ENCODE measurements at places on chromosomes 2 and 18.
A peak's percentile ranks its signal among the peaks of the same experiment; 100 is the strongest.

GRCh38 chr2:95323347-95324155 is 26.4 kb downstream of the KCNIP3 start:
- peak; percentile 75 for DNase-seq

- peak; percentile 75 for DNase-seq
Measured at GRCh38 chr2:109516445-109517117, 97.2 kb downstream of the SEPTIN10 start.

DNA sequence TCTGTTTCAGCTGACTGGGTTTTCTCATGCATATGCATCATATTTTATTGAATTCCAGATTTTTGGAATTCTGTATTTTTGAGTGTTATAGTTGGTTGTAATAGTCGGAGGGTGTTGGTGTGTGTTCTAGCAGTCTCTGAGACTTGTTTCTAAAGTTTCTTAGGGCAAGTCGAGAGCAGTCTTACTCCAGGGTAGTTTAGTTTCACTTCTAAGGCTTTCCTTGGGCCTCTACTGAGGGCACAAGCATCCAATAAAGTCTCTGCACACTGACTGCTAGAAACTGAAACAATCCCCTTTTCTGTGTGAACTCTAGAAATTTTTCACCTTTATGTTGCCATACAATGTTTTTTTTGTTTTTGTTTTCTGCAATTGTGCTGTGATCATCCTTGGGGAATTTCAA is 663.7 kb upstream of the LRATD1 start:
- no peak for DNase-seq

DNA sequence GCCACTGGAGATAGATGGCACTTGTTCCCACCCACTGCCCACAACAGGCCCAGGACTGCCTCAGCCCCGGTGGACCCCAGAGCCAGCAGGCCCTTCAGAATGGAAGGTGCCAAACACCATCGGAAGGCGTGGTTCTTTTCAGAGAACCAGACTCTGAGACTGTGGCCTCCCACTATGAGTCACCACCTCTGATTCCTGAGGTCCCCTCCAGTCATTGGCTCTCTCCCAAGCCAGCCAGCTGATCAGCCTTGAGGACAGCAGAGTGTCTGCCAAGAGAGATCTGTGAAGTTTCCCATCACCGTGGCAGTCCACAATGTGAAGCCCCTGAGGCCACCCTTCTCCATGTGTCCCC is 10.4 kb upstream of the MAP3K2 start:
- DNase-seq = no peak

- DNase-seq = no peak
Measured at GRCh38 chr2:205034034-205034433, 488.8 kb downstream of the PARD3B start.

DNA sequence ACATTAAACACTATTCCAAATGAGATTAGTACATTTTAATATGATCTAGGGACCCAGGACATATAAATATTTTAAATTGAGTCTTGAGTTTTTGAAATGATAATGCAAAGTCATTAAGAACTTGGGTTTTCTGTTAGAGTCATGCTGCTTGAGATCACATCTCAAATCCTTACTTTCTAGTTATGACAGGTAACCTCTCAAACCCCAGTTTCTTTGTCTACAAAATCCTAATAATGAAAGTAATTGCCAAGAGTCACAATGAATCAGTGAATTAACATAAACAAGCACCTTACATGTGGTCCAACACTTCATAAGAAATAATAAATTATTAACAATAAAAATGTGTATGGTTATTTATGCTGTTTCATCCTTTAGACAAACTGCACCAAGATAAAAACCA is 607.6 kb downstream of the LRP1B start:
- DNase-seq = no peak

DNA sequence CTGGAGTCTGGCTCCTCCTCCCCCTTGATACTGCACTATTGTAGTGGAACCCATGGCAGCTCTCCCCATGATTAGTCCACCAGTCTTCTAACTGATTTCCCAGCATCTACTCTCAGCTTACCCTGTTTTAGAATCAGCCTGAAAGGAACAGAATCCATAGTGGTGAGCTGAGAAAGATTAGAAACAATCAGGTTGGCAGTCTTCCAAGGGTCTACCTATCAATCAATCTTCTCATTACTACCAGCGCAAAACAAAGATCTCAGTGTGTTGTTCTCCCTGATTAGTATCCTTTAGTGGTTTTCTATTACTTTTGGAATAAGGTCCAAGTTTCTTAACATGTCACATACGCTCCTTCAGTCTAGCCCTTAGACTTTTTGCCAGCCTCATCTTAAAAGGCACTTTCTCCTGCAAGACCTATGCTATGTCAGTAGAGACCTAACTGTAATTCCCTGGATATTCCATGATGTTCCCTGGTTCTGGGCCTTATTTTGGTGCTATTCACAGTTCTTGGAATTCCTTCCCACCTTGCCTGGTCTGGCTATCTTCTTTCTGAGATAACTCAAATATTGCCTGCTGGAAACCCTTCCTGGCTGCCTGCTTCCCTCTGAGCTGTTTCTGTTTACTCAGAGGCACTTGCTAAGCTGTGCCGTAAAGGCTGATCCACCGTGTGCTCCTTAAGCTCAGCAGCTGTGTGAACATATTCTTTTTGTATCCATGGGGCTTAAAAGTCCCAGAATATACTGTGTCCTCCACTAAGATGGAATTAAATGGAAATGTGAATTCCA is 32.6 kb downstream of the LAMA3 start:
- DNase-seq = peak; percentile 43

- DNase-seq = no peak
Measured at GRCh38 chr18:60872434-60872833, 460.8 kb upstream of the CDH20 start.

DNA sequence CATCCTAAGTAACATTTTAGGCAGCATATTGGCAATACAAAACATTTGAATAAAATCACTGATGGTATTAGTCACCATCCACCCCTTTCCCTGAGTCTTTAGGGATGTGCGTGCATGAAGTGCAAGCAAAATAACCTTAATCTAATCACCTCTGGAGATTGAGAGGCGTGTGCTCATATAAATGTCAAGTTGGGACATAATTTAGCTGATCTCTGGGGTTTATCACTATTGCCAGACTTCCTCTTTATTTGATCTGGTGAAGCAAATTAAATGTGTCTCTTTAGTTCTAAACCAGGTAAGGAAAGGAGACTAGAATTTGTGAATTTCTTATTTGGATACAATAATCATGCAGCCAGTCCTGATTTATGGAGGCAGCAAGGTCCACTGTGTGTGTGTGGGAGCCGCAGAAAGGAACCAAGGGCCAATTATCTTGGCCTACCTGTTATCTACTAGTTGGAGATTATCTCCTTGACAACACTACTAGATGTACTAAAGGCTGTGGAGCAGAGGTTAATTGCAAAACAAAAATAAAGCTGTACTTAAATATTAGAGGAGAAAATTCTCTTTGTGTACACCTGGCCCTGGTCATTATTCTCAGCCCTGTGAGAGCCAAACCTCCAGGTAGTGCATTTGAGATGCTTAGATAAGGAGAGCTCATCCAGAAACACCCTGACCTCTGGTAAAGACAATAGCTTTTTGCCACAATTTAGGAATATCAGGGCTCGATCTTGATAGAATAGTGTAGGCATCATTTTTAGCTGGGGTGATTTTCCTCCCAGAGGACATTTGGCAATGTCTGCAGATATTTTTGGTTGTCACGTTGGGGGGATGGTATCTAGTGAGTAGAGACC is 78.2 kb downstream of the HRH4 start:
- DNase-seq = no peak

GRCh38 chr2:191231995-191232394 is 13.2 kb upstream of the MYO1B start:
- no peak for DNase-seq

DNA sequence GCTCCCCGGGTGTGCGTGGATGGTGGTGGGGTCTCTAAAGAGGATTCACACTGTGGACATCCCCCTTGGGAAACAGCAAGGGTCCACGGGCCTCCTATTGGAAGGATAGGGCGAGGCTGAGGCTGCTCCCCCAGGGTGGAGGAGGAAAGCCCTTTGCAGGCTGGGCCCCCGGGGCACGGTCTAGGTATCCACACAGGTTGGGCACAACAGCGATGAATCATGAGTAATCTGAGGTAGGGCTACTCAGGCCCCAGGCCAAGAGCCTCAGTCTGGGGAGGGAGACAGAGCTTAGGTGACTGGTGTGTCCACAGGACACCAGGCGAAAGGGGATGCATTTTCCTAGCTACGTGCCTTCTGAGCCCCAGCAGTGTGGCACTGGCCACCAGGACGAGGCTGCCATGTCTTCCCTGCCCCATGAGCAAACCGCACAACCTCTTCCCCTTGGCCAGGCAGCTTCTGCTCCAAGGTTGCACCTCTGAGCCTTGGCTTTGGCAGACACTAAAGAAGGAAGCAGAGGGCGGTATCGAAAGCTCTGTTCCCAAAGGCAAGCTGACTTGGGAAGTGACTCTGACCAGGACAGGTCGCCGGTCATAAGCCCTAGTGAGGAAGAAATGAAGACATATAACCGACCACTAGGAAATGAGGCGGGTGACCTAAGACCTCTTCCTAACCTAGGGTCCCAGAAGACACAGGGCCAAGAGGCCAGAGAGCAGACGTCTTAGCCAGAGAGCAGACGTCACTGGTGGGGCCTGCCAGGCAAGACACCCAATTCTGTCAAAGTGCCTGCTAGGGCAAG is 14.6 kb upstream of the SEMA4C start:
- no peak for DNase-seq

GRCh38 chr2:58721912-58722591 is 480.9 kb upstream of the FANCL start:
- no peak for DNase-seq

DNA sequence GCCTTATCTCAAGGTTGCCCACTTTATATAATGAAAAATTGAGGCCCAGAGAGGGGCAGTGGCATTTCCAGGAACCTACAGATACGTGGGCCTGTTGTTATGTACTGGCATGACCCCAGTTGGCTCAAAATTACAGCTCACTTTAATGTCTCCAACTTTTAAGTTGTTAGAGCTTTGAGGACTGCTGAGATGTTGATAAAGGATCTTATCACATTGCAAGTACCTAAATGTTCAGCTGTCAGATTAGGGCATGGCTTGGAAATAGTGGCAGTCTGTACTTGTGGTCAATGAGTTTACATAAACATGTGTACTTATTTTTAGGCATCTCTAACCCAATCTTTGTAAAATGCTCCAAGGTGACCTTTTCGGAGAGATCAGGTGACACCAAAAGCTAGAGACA is 14.6 kb downstream of the SLC4A5 start:
- DNase-seq = no peak

GRCh38 chr2:27653397-27653796 is 10.0 kb downstream of the SUPT7L start:
- no peak for DNase-seq

DNA sequence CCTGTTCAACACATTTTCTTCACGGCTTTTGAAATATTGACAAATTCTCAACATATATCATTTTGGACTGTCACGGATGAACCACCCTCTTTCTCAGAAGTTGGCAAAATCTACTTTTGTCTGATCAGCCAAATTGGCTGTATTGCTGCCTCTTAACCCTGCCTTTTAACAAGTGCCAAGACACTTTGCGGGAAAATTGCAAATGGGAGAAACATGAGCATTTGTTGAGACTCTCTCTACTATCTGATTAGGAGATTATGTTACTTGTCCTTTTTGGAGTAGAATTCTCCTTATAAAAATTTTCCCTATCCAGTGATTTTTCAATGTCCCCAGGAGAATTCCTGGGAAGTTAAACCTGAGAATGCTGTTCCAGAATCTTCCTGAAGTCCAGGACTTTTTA is 256.2 kb upstream of the ZSWIM2 start:
- no peak for DNase-seq

DNA sequence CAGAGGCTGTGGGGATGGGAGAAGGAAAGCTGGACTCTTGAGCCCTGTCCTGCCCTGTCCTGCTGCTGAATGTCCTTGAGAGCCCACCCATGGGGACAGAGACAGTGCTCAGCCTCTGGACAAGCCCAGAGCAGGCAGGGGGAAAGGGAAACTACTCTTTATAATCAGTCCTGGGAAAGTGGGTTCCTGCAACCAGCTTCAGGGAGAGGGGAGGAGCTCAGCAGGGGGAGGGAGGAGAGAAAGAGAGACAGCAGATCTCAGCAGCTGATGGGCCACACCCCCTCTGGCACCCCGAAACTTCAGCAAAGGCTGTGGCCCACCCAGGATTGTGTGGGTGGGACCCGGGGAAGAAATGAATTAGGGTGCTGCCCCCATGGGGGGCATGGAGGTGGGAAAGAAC is 11.6 kb downstream of the ECEL1 start:
- no peak for DNase-seq

DNA sequence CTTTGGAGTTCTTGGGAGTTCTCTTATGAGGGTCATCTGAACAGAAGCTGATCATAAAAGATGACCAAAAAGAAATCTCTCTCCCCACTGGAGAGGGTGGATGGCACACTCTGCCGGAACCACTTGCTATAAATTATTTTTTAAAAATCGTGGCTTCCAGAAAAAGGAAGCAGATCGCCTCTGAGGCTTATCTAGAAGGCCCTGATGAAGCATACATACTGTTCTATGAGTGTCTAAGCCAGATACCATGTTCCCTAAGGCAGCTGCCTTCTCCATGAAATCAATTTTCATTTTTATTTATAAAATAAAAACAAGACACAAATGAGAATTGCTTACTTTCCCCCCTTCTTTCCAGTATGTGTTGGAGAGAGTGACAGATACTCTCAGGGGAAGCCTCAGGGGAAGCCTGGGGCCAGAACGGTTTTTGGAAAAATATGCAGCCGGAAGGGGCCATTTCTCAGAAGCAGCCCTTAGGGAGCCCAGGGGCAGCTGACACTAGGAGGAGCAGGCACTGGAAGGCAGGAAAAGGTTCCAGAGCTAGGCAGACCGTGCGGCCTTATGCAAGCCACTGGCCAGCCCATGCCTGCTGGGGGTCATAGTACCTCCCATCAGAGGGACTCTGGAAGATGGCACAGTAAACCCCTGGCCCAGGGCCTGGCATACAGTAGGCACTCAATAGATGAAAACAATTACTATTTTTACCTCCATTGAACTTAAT is 130.6 kb downstream of the CABLES1 start:
- no peak for DNase-seq
